ENCODE measurements at places on chromosomes 2 and 18. TPM values are rescaled to one million over a fixed set of nuclear protein-coding genes. Genes with fewer than 3 reads are reported as not detected.

The LRP2 gene
- polyA plus RNA-seq, result 0.05 TPM

The GALNT14 gene
- polyA plus RNA-seq, result 1.5 TPM

The GPR155 gene
- 3.7 TPM for polyA plus RNA-seq

The CCDC148 gene
- 0.26 TPM for polyA plus RNA-seq

The FEV gene
- polyA plus RNA-seq, result 0.58 TPM

The EPHA4 gene
- polyA plus RNA-seq, result 12.2 TPM

The RAB31 gene
- 20.8 TPM for polyA plus RNA-seq

The COPS8 gene
- polyA plus RNA-seq, result 51.0 TPM

The ACMSD gene
- 0.34 TPM for polyA plus RNA-seq

DNA sequence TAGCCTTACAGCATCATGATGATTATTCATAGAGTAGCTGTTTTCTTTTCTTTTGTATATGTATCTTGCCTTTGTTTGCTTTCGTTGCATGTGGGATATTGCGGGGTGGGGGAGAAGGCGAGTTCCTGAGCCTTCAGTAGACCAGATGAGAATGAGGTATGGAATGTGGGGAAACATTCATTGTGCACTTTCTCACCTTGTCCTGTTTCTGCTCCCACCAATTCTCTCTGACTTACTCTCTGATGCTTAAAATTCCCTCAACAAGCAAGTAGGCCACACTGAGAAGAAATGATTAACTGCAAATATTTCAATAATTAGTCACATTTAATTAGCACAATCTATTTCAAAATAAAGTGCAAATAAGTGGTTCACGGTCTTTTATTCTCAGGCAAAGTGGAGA lies 31.0 kb downstream of the GKN2 start:
- DNase-seq, result no peak

GRCh38 chr2:195330513-195330956 lies 326.5 kb upstream of the SLC39A10 start:
- no peak for DNase-seq

DNA sequence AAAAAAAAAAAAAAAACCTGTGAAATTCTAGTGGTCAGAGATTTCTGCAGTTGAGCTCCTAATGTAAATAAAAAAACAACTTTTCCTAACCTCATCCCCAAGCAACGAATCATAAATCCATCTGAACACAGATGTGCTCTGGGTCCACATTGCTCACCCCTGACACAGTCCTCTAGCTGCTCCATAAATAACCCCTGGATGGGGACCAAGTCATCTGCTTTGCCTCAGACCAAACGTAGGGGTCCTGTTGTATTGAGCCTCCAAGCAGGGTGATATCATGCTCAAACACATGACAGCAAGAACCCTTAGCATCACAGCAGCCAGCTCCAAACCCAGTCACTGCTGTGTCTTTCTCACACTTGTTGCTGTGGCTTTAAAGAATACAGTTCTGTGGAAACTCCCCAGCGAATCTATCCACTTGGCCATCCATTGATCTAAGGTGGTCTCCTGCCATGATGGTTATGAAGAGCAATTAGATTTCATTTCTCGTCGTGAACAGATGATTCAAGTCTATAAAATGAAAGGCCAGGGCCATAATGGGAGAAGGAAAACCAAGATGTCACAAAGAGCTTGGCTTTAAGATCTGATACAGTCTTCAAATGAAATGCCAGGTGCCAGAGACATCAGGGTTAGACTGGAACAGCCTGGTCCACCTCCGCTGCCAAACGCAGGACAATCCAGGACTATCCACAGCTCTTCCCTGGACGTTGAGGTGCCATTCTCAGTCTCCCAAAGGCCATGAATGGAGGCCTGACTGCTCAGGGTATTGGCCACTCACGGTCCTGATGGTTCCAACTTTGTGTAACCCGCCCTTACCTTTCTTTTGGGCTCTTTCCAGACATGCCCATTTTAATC lies 39.0 kb downstream of the TBC1D8 start:
- DNase-seq, result peak; percentile 76

DNA sequence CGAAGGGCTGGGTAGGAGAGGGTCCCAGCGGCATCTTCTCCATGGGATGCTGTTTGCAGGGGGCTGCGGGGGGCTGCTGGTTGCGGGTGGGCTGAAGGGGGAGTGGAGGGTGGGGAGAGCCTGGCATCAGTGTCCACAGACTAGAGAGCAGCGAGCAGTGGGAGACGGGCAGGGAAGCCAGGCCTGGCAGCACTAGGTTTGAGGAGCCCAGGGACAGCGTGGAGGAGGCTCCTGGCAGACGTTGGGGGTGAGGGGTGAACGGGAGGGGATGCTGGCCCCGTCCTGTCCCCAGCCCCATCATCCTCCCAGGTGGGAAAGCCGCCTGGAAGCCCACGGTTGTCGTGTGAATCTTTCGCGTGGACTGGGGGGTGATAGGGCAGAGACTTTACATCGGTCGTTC lies 48.2 kb upstream of the TFCP2L1 start:
- no peak for DNase-seq

DNA sequence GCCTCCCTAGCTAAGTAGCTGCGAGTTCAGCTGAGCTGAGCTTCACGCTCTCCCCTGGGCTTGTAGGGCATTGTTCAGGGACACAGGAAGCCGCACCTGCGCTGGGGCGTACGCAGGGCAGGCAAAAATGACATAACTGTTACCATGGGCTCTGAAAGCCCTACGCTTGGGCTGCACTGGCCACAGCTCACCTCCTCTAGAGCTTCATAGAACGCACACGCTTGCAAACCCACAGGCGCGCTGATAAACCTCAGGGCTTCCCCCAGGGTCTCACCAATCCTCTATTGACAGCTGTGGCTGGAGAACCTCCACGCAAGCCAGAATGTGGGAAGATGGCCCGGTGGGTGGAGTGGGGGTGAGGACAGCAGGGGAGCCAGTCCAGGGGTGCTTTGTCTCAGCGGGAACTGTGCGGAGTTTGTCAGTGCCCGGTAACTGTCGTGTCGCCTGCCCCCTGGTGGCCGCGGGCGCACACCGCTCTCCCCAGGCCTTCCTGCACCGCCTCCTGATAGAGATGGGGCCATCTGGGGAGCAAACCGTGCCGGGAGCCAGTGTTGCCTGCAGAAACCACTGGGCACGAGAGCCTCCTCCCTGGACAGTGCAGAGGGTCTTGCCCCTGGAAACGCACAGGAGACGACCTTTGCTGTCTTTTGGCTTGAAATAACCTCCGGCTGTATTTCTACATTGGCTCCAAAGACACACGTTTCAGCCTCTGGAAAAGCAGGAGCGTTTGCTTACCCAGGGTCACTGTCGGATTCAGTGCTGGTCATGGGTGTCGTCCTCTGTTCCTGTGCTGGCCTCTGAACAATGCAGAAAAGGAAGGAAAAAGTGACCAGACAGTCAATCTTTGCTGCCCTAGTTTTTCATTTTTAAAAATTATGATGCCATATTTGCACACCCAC lies 17.0 kb upstream of the CIDEA start:
- DNase-seq, result peak; percentile 78

DNA sequence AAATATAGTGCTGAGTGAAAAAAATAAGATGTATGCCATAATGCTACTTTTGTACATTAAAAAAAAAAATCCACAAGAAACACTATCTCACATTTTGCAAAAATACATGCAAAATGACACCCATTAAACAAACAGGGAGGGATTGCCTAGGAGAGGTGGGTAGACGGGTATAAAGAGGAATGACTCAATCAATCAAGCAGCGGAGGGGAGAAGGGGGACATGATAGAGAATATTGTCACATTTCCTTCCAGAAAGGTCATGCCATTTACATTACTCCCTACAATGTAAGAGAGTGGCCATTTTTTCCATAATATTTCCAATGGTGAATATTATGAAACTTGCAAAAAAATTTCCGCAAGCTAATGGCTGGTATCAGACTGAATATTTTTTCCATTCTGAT lies 542.3 kb upstream of the TNP1 start:
- no peak for DNase-seq

GRCh38 chr2:53275743-53276142 lies 491.9 kb upstream of the CHAC2 start:
- no peak for DNase-seq

- no peak for DNase-seq
Measured at GRCh38 chr2:150214626-150215025, 272.8 kb downstream of the RND3 start.

GRCh38 chr2:204441316-204441715 lies 104.0 kb upstream of the PARD3B start:
- DNase-seq, result no peak

GRCh38 chr2:7375901-7376300 lies 458.7 kb downstream of the RNF144A start:
- no peak for DNase-seq

DNA sequence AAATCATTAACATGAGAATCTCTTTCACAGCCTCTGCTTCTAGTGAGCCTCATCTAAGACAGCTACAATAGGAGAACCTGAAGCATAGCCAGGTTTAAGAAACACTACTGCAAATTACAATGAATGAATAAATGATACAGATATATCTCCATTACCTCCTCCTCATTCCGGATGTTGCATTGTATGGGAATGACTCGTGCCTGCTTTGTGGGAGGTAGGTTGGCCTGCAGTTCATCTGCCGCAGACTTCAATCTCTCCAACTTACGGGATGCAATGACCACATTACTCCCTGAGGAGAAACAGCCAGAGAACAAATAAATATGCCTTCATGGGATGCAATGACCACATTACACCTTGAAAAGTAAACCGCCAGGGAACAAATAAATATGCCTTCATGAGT lies 15.4 kb downstream of the PECR start:
- DNase-seq, result no peak

DNA sequence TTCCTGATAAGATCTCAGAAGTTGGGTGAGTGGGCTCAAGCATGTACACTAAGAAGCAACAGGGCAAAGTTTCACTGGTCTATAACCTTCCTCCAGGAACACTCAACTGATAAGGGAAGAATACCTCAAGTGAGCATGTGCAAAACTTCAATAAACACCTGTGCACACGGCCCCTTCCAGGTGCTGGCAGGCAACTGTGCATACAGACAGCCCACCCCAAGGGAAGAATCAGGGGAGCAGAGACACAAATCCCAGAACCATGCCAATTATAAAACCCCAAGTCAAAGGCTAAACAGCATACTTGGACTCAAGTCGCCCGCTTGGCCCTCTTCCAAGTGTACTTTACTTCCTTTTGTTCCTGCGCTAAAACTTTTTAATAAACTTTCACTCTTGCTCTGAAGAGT lies 85.9 kb upstream of the RTN4 start:
- no peak for DNase-seq

DNA sequence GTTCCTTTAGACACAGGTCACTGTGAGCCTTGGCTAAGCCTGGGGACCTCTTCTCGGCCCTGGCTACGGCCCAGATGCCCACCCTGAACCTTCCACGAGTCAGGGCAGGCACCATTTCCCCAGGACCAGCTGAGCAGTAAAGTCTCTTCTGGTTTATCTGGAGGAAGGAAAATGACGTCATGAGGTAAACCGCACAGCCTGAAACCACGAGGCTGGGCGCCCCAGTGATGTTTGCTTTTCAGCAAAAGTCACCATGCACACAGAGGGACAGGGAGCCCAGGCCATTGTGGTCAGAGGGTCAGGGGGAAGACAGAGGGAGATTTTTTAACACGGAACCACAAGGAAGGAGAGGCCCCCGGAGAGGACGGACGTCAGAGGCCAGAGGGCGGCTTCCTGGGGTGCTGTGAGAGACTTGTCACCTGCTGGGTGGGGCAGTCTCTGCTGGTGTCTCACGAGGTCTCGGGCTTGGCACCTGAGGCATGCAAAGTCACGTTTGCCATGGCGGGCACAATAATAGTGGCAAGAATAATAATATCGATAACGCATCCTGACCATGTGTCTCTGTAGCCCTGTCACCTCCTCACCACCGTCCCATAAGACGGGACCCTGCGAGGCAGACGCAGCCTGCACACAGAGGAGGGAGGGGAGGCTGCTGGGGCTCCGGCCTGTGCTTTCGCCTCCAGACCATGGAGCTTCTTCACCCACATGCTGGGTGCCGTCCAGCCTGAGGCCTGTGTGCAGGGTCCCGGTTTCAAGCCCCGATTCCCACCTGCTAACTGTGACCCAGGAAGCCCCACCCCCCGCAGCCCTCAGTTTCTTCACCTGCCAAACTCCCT lies 33.2 kb upstream of the FOSL2 start:
- no peak for DNase-seq

GRCh38 chr2:170812710-170813600 lies 3.7 kb upstream of the GAD1 start:
- peak; percentile 82 for DNase-seq

GRCh38 chr2:175805442-175806124 lies 196.5 kb downstream of the LNPK start:
- DNase-seq, result no peak

DNA sequence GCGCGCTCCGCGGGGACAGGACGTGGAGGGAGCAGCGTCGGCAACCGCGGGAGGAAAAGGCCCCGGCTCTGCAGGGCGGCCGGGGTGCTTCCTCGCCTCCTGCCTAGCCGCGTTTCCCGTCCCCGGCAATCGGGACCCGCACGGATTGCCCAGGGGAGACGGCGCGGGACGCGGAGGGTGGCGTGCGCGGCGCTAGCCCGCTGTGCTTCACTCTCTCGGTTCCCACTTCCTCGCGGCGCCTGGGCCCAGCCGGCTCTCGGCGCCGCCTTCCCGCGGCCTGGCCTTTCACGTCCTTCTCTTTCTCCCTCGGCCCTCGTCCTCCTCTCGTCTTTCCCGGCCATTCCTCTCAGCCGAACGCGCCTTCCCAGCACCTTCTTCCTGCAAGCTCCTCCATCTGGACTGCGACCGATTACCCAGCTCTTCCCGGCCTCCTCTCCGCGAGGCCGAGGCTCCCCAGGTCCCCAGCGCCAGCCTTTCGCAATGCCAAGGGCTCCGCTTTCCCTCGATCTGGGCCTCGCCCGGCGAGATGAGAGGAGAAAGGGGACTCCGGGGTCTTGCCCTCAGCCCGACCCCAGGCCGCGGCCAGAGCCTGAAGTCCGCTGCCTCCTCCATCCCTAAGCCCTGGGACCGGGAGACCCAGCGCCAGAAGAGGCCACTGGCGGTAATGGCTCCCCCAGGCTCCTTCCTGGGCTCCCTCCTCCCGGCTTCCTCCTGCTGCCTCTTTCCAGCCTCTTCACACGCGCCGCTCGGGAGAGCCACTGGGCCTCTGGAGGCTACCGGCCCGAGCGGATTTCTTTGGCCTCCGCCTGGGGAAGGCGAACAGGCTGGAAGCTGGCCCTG lies 34.3 kb upstream of the ATP6V1B1 start:
- DNase-seq, result no peak

DNA sequence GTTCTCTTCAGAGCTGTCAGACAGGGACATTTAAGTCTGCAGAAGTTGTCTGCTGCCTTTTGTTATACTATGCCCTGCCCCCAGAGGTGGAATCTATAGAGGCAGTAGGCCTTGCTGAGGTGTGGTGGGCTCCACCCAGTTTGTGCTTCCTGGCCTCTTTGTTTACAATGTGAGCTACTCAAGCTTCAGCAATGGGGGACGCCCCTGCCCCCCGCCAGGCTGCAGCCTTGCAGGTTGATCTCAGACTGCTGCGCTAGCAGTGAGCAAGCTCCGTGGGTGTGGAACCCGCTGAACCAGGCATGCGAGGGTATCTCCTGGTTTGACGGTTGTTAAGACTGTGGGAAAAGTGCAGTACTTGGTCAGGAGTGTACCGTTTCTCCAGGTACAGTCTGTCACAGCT lies 24.0 kb upstream of the PAIP2B start:
- DNase-seq, result no peak

Data from hindlimb muscle (tissue), 1 donor.